GM04504 (cell line): ENCODE measurements at places on chromosomes 3 and 15.

DNA sequence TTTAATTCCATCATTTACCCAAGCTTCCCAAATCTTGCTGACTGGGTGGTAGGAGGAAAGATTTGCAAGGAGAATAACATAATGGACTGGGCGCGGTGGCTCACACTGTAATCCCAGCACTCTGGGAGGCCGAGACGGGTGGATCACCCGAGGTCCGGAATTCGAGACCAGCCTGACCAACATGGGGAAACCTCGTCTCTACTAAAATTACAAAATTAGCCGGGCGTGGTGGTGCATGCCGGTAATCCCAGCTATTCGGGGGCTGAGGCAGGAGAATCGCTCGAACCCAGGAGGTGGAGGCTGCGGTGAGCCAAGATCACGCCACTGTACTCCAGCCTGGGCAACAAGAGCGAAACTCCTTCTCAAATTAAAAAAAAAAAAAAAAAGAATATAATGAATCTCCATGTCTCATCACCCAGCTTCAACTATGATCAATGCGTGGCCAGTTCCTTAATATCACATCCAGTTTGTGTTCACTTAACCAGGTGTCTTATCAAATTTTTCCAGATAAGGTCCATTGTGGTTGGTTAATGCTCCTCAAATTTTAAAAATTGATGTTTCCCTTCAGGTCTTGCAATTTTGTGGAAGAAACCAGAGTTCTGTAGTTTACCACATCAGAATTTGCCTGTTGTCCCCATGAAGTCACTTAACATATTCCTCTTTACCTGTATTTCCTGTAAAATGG lies 1.3 kb upstream of the ABCF3 start:
- no peak for DNase-seq

GRCh38 chr15:63892794-63893441 lies 59.2 kb upstream of the HERC1 start:
- DNase-seq = no peak

DNA sequence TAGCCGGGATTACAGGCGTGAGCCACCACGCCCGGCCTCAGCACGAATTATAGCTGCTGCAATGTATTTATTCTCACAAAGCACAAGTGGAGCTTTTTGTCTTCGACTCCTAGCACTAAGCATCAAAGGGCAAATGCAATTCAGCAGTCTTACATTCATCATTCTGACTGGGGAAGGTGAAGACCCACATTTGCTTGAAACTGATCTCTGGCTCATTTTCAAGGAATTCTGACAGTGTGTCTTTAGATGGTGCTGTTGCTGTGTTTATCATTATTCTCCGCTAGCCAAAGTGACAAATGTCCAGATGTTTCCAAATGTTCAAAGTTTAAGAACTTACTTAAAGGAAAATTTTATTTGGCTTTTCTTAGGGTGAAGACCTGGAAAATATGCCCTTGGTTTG lies 55.9 kb downstream of the SGO1 start:
- DNase-seq = no peak

GRCh38 chr3:127172781-127173515 lies 20.0 kb upstream of the PRR23E start:
- DNase-seq = peak; percentile 52

DNA sequence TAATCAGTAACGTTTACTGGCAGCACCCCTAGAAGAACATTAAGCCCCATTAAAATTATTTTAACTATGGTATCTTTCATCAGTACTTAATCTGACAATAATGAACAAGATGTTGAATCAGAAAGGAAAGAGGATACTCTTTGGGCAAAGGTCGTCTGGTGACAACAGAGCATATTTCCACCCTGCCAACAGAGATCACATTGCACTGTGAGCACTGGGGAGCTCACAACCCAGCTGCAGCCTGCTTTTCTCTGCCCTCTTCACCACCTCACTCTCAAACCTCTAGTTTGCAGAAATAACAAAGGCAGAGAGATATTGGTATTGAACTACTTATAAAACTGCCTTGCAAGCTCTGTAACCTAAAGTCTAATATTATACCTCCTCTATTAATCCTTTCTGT lies 130.0 kb downstream of the FBN1 start:
- no peak for DNase-seq

DNA sequence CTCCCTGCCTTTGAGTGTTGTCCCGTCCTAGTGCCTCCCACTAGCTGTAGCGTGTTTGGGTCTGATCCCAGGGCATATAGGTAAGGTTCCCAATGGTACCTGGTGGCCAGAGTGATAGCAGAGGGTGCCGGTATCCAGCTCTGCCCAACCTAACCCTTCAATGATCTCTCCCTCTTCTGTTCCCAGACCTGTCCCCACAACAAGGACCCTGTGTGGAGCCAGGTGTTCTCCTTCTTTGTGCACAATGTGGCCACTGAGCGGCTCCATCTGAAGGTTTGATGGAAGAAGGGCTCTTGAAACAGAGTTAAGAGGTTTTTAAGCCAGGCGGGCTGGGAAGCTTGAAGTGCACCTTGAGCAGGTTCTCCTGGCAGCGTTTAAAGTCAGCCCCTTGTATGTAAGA lies 35.5 kb downstream of the ESYT3 start:
- no peak for DNase-seq

GRCh38 chr3:49972656-49973055 lies 32.7 kb downstream of the RBM6 start:
- DNase-seq = no peak

DNA sequence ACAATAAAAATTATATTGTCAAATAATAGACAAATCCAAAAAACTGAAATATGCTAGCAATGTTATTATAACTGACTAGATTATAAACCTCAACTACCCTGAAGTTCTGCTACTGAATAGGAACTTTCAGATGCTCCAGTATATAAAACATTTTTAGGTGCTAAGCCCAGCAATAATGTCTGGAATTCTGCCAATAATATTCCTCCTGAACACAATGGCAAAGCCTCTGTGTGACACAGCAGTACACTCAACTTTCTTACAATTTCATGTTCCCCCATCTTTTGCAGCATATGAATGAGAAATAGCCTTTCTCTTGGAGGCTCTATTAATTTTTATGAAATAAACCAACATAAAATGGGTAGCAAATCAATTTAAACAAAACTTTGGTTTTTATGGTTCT lies 29.5 kb downstream of the ATOSA start:
- DNase-seq = no peak
